GM12878 (cell line): ENCODE measurements at places on chromosomes 16 and 17.

- no peak overlapping the region for H3K27ac ChIP-seq
- no peaks in the 10 kb centered on the region for H3K4me1 ChIP-seq
- H3K4me3 ChIP-seq = no peak overlapping the region
Measured at GRCh38 chr17:77566566-77567138, 391.9 kb upstream of the TNRC6C start.

DNA sequence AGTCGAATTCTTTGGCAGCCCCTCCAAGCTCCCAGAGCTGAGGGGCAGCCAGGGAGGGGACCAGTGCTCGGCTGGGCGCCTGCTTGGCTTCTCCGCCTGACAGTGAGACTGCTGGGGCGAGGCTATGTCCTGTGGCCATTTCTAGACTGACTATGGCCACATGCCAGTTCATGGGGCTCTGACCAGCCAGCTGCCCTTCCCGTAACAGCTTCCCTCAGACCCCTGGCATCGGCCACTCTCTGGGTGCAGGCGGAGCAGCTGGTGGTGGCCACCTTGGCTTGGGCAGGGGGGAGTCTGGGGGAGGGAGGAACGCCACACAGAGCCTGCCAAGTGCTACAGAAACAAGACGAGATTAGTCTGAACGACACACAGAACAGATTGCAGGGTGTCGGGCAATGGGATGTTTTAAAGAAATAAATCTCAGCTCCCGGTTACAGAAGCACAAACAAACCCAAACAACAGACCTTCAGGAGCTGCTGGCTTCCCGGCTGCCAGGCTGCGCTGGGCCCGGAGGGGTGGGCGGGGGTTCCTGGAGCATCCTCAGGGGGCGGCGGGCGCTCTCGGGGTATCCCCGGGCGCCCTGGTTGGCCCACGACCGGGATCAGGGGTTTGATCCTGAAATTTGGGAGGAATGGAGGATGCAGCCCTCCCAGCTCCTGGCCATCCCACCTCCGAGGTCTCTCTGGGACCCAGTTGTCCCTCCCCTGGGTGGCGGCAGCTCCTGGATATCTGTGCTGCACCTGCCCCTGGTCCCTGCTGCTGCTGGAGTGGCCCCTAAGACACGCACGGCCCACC lies 34.5 kb downstream of the TBC1D16 start:
- H3K27ac ChIP-seq = no peak overlapping the region
- DNase-seq = no peak
- H3K27me3 ChIP-seq = no peaks in the 10 kb centered on the region
- 0 out of 2 replicates have a peak, but pooled peaks cover 4% of the 10 kb centered on the region for H3K4me1 ChIP-seq

- no peak overlapping the region for H3K4me3 ChIP-seq
- H3K27me3 ChIP-seq = no peaks in the 10 kb centered on the region
- H3K4me1 ChIP-seq = no peaks in the 10 kb centered on the region; the same call in 1 of the 2 replicates
- no peak overlapping the region for H3K27ac ChIP-seq
- DNase-seq = no peak
Measured at GRCh38 chr17:31523862-31524730, 132.6 kb downstream of the RAB11FIP4 start.

GRCh38 chr17:76246080-76247066 lies 6.1 kb upstream of the RNF157 start:
- H3K36me3 ChIP-seq = no peaks in the 10 kb centered on the region
- no peaks in the 10 kb centered on the region for H3K27me3 ChIP-seq
- peak; percentile 98 for DNase-seq

DNA sequence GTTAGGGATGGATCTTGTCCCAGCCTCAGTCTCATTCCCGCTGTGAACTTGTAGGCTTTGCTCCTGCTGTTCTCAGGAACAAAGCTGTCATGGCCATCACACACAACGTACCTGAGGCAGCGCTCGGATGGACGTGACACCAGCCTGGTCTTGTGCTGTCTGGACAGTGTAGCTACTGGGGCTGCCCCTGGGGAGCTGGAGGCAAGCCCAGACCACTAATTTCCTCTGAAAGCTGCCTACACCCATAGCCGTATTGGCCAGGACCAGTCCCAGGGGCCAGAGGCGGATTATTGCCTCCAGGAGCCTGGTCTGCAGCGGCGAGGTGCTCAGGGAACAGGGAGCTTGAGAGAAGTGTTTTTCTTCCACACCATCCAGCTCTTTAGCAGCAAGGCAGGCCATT lies 11.7 kb downstream of the ZNHIT3 start:
- H3K27me3 ChIP-seq = no peaks in the 10 kb centered on the region
- no peaks in the 10 kb centered on the region for H3K4me1 ChIP-seq
- no peak for DNase-seq
- H3K36me3 ChIP-seq = peaks cover 32% of the 10 kb centered on the region
- H3K4me3 ChIP-seq = no peak overlapping the region

GRCh38 chr17:82892899-82893565 lies 53.2 kb upstream of the ZNF750 start:
- no peak overlapping the region for H3K4me3 ChIP-seq
- H3K36me3 ChIP-seq = no peaks in the 10 kb centered on the region; the same call in 1 of the 2 replicates
- DNase-seq = no peak
- no peaks in the 10 kb centered on the region for H3K4me1 ChIP-seq

DNA sequence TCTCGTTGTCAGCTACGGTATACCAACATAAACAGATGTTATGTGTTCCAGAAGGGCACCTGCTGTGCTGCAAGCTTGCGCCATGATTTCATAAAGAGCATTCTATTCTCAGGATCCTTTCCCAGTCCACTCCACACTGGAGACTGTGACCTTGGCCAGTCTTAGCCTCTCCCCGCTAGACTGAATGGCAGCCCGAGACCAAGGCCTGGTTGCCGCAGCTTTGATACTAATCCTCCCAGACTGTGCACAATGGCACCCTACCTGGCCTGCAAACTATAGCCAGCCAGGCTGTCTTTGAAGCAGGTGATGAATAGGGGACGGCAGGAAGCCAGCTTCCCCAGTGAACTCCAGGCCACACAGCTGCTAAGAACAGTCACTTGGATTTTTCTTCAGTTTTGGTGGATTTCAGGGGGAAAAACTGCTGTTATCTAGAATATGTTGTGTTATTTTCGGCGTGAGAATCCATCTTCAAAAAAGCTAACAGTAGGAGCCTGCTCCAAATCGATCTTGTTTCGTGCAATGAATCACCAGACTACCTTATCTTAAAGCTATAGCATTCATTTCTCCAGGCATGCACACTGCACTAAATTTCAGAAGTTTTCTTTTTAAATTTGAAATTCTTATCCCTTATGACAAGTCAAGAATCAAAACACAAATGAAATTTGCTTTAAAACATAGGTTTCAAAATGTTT lies 289.0 kb downstream of the CEP112 start:
- H3K4me3 ChIP-seq = no peak overlapping the region
- H3K27ac ChIP-seq = no peak overlapping the region
- DNase-seq = no peak
